ENCODE measurements at places on chromosomes 3 and 15.

DNA sequence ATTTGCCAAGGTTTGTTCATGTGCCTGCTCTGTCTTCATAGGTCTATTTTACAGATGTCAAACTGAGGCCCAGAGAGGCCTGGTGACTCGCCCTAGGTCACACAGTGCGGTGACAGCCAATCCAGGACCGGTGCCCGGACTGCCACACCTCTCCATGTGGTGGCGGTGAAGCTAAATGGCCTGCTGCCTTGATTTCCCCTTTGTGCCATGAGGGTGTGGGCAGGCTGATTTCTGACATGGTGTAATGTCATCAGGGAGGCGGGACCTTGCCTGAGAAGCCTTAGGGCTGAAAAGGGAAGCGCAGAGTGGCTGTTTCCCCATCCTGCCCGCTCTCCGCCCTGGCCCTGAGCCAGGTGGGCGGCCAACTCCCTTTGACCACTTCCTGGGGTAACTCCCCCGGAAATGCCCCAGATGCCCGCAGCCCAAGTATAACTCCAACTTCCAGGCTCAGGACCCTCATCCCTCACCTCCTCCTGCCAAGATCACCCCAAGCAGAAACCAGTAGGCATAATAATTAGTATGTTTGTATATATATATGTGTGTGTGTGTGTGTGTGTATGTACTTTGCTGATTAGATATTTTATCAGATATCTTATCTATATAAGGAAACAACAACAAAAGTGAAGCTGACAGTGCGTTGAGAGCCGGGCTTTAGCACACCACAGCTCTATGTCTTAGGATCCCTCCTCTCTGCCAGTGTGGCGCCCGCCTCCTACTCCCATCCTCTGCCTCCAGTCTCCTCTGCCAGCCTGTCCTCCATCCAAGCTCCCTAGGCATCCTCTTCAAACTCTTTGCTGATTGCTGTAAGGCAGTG is 63.9 kb downstream of the IQSEC1 start:
- DNase-seq, result peak; percentile 64

DNA sequence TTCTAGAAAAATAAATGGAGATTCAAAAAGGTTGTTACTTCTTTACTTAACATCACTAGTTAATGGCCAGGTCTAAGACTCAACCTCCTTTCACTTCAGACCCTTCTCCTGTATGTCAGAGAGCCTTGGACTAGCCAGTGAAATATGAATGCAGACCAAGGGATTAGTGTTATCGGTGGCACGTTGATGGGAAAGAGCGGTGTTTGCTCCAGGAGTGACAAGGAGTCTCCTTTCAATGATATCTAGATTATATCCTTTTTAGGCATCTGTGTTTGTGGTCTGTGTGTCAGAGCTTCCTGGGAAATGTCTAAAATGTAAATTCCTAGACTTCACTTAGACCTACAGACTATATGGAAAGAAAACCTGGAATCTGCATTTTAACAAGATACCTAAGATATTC is 658.0 kb upstream of the KCNMB2 start:
- DNase-seq, result no peak

GRCh38 chr3:121574449-121574848 is 6.7 kb downstream of the ARGFX start:
- no peak for DNase-seq

GRCh38 chr3:115627180-115628074 is 4.1 kb downstream of the GAP43 start:
- DNase-seq, result peak; percentile 18

DNA sequence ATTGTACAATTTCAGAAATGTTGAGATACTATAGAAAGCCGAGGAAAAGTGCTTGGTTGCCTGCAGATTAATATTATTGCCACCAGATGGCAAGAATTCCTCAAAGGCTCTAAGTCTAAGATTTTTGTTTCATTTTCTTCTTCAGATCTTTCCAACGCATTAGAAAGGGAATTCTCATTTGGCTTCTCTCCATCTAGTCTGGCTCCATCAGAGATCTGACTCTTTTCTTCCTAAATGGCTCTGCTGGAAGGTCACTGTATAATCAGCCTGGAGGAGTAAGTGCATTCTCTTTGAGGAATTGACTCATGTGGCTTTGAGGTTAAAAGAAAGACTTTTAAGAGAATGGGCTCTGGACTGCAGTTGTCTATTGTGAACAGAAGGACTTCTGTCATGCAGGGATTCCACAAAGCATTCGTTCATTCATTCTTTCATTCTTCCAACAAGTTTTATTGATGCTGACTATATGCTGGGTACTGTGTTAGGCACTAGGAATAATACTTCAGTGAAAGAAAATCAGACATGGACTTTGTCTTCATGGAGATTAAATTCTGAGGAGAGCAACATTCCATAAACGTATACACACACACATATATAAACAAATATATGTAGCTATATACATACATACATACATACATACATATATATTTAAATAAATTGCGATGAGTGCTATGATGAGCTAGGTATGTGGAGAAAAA is 55.3 kb downstream of the SLC28A2 start:
- DNase-seq, result peak; percentile 45

GRCh38 chr15:36331531-36332275 is 247.7 kb upstream of the CDIN1 start:
- DNase-seq, result no peak

DNA sequence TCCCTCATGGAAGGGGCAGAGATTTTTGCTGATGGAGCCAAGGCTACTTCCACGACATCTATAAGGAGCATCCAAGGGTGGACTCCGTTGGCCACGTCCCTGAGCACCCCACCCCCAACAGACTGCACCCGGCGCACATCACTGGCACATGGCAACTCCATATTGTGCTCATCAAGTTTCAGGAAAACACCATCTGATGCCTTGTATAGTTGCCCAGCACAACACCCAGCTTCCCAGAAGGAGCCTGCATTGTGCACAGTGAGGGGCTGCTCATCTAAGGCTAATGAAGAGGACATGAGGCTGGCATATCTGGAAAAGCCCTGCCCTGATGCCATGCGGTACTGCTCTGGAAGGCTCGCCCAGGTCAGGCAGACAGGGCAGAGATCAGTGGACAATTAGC is 15.0 kb upstream of the CACNA2D2 start:
- DNase-seq, result no peak

GRCh38 chr15:70503798-70504298 is 259.5 kb downstream of the UACA start:
- DNase-seq, result no peak

Data from GM10248 (cell line).